Endothelial cell of umbilical vein (primary cell): ENCODE measurements at places on chromosomes 3 and 15. TPM values are rescaled to one million over a fixed set of nuclear protein-coding genes. Genes with fewer than 3 reads are reported as not detected.

- no peak overlapping the region for H3K27ac ChIP-seq
- H3K27me3 ChIP-seq, result no peaks in the 10 kb centered on the region
These were observed 7.7 kb upstream of the TMC3 start for GRCh38 chr15:81381720-81382119.

DNA sequence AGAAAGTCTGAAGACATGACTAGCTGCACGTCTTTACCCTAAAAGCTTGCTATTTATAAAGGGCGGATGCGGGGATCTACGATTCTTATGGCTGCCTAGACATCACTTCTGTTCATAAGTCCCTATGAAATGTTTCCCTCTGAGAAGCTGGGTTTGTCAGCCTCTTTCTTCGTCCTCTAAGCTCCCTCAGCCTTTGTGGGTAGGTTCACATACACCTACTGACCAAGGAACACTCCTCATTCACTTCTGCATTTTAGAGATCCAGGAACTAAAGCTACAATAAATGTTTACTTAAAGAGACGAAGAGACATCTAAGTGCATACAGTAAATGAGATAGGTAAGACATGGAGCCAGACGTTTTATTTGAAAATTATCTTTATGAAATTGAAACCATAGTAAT lies 16.7 kb upstream of the RAMAC start:
- H3K36me3 ChIP-seq, result no peaks in the 10 kb centered on the region
- no peak overlapping the region for H3K27ac ChIP-seq
- no peaks in the 10 kb centered on the region for H3K4me1 ChIP-seq

- H3K36me3 ChIP-seq, result no peaks in the 10 kb centered on the region
- H3K4me3 ChIP-seq, result no peak overlapping the region
- peak; percentile 34 for DNase-seq
These were observed 39.3 kb downstream of the BDH1 start for GRCh38 chr3:197516517-197516889.

DNA sequence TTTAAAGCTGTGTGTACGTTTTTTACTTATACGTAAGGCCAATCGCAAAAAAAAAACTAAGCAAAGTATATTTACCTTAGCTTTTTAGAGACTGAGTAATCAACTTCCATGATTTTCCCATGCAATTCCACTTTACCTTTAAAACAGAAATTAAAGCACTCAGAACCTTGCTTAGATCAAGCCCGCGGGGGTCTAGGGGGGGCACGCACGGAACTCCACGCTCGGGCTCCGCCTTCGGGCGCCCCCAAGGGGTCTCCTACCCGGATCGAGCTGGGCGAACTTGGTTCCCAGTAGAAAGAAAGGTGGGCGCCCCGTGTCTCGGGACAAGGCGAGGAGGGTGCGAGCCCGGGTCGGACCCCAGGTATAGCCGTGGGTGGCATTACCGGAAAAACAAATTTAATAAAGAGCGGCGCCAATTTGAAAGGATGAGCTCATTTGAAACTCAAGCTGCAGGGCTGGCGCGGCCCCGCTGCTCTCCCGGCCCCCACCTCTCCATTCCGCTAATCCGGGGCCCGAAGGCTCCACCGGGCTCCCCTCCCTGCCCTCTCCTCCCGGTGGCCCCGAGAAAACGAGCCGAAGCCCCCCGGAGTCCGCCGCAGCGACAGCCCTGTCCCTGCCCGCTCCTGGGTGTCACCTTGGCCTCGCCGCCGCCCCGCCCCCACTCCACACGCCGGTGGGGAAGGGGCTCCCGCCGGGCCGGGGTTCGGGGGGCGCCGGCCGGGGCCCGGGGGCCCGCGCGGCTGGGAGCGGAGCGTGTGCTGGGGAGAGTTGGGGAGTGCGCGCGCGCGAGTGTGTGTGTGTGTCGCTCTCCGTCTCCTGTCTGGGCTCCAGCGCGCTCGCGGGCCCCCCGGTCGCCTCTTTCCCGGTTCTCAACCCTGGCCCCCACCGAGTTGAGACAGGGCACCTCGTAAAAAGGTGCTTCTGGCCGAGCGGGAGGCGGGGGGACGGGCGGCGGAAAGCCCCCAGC lies 1.5 kb downstream of the IGF2BP2 start:
- H3K27me3 ChIP-seq, result no peaks in the 10 kb centered on the region
- H3K36me3 ChIP-seq, result no peaks in the 10 kb centered on the region
- DNase-seq, result peak; percentile 51
- peak overlapping the region; percentile 87 for H3K4me3 ChIP-seq

DNA sequence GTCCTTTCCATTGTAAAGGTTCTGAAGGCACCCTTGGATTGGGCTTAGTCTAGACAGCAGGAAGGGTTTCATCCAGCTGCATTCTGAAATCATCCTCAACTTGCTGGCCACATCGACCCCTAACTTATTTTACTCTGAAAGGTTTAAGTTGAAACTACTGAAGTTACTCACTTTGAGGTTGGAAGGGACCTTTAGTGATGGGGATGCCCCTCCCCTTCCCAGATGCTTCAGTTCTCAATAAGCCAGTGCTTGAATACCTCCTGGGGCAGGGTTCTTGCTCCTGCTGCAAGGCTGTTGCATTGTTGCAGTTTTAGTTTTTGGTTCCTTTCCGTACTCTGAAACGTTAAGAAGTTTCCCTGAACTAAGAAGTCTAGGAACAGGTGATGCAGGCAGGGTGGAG lies 26.4 kb downstream of the FGD5 start:
- peaks cover 21% of the 10 kb centered on the region for H3K4me1 ChIP-seq
- no peak for DNase-seq
- no peak overlapping the region for H3K4me3 ChIP-seq
- H3K36me3 ChIP-seq, result no peaks in the 10 kb centered on the region

DNA sequence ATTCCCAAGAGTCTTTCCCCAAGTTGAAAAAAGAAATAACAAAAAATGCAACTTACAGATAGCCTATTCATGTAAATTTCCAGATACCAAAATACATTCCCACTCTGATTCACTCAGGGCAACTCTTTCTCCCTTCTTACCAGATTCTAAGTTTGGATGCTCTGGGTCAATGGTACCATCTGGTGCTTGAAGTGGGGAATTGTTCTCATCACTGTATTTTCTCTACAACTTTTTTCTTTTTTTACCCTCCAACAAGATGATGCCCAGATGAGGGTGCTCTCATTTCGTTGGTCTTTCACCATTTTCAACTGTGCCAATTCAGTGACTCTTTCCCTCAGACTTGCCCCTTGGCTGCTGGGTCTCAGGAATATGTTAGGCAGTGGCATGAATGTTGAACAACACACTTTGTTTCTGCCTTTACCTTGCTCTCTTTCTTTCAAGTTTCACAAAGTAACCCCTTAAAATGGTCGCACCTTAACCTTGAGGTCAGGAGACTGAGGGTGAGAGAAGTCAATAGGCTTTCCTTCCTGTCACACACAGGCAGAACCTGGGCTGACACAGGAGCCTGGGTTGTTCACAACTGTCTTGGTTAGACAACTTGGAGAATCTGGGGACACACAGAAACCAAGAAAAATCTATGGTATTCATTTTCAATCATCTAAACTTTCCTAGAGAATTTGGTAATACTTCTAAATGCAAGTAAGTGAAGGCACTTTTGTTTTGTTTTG lies 330.7 kb upstream of the SLCO3A1 start:
- H3K36me3 ChIP-seq, result no peaks in the 10 kb centered on the region
- DNase-seq, result no peak
- H3K27ac ChIP-seq, result no peak overlapping the region
- H3K4me3 ChIP-seq, result no peak overlapping the region
- no peaks in the 10 kb centered on the region for H3K4me1 ChIP-seq

The GABRA5 gene
- total RNA-seq, result not detected in 2 replicates

GRCh38 chr3:36635731-36636130 lies 128.6 kb downstream of the DCLK3 start:
- H3K27ac ChIP-seq, result no peak overlapping the region
- no peak overlapping the region for H3K4me3 ChIP-seq
- no peak for DNase-seq
- no peaks in the 10 kb centered on the region for H3K4me1 ChIP-seq
- H3K27me3 ChIP-seq, result no peaks in the 10 kb centered on the region

The ZNF662 gene
- total RNA-seq, result 0.83 and 4.3 TPM in 2 replicates

The MAPKBP1 gene
- total RNA-seq, result 49.1 and 55.8 TPM in 2 replicates
